Left renal cortex interstitium (tissue), 4 donors: ENCODE measurements at places on chromosomes 16 and 17.

- DNase-seq, result no peak
Observed at GRCh38 chr17:81349397-81350319, 45.6 kb upstream of the BAHCC1 start.

- DNase-seq, result no peak
Observed at GRCh38 chr16:23423496-23424049, 29.4 kb downstream of the COG7 start.

- DNase-seq, result no peak
Observed at GRCh38 chr16:67935101-67935401, 1.6 kb downstream of the PSMB10 start.

GRCh38 chr16:71893888-71894228 is 1.5 kb upstream of the IST1 start:
- DNase-seq, result no peak

DNA sequence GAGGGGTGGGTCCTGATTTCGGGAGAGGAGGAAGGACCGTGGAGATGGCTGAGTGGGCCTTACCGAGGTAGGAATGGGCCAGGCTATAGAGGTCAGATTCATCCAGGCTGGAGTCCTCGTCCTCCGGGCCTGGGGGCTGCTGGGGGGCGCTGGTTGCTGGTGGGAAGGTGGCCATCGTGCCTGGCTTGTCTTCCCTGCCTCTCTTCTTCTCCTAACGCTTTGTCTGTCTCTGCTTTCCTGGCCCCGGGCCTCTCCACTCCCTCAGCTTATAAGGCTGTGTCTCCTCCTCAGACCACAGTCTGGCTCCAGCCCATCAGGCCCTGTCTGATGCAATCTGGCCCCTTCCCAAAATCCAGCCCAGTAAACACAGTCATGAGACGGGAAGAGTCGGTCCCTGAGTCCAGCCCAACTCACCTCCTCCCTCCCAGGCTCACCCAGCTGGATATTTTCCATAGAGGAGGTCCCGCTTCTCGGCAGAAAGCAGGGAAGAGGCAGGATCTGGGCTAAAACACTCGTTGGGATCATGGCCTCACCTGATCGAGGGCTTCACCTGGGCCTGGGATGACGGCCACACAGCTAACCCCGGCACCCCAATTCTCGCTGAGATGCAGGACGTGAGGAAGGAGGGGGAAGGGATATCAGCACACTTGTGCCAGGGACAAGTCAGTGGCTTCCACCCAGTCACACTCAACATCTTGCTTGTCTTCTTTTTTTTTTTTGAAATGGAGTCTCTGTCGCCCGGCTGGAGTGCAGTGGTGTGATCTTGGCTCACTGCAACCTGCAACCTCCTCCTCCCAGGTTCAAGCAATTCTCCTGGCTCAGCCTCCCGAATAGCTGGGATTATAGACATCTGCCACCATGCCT is at the start of gene NUPR1:
TSS of gene NUPR1 (minus strand) at position 242 of the 864 bp plus-strand sequence. CDS start at position 175, 67 bp downstream.
- peak; percentile 34 for DNase-seq

- no peak for DNase-seq
Observed at GRCh38 chr16:10250137-10250828, 68.1 kb upstream of the GRIN2A start.

DNA sequence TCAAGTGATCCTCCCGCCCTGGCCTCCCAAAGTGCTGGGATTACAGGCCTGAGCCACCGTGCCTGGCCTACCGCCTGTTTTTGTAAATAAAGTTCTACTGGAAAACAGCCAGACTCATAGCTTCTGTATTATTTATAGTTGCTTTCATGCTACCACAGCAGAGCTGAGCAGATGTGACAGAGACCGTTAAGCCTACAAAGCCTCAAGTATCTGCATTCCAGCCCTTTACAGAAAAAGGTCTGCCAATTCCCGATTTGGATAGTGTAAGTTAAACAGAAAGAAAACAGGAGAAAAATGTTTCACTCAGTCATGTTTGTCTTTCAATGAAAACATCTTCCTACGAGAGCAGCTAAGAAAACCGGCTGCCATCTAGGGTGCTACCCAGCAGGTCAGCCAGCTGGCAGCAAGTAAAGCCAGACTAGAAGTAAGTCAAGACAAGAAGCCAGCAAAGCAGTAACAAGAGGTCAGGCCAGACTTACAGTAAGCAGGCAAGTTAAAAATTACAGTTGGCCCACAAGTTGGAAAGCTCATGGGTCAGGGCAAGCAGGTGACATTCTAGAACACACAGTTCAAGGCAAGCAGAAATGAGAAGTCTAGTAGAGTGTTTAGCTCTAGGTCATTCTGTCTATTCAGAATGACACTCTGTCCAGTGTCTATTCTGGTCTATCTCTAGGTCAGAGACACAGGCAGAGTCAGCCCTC is 17.7 kb downstream of the NCBP3 start:
- DNase-seq, result no peak

- no peak for DNase-seq
Observed at GRCh38 chr17:50920041-50920410, 53.9 kb upstream of the TOB1 start.

- no peak for DNase-seq
Observed at GRCh38 chr17:9780552-9780951, 10.8 kb downstream of the DHRS7C start.

GRCh38 chr17:78224231-78225087 is 7.0 kb upstream of the TMEM235 start:
- DNase-seq, result no peak

- no peak for DNase-seq
Observed at GRCh38 chr17:8803531-8804420, 4.6 kb upstream of the MFSD6L start.

- DNase-seq, result no peak
Observed at GRCh38 chr17:36094746-36095145, 4.8 kb upstream of the CCL3 start.

DNA sequence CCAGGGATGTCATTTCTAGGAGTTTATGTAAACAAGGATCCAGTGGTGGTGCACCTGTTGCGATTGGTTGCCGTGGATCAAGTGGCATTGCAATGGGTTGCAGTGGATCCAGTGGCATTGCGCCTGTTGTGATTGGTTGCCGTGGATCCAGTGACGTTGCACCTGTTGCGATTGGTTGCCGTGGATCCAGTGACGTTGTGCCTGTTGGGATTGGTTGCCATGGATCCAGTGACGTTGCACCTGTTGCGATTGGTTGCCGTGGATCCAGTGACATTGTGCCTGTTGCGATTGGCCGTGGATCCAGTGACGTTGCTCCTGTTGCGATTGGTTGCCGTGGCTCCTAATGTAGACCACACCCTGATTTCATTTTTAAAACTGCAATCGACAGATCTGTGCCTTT is 56.2 kb upstream of the CRISPLD2 start:
- no peak for DNase-seq

DNA sequence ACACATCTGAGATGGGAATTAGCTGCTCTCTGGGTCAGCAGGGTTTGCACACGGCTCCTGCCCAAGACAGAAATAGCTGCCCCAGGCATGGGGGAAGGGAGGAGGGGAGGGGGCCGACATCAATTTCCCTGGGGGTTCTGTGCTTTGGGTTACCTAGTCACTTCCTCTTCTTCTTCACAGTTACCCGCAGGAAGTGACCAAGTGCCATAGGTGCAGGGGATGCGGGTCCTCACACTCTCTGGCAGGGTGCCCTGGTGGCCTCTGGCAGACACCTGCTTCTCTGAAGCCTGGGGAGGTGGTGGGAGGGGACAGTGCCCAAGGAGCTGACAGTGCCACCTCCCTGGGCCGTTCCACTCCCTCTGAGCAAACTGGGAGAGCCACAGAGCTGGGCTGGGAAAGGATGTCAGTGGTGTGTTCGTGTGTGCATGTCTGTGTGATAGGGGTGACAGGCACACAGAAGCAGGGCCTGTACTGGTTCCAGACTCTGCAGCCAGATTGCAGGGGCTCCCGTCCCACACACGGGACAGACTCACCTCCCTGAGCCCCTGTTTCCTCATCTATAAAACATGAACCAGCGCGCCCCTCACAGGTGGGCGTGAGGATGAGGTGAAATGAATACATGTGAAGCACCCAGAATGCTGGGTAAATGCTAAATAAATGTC is 18.2 kb downstream of the SCN4A start:
- DNase-seq, result no peak

DNA sequence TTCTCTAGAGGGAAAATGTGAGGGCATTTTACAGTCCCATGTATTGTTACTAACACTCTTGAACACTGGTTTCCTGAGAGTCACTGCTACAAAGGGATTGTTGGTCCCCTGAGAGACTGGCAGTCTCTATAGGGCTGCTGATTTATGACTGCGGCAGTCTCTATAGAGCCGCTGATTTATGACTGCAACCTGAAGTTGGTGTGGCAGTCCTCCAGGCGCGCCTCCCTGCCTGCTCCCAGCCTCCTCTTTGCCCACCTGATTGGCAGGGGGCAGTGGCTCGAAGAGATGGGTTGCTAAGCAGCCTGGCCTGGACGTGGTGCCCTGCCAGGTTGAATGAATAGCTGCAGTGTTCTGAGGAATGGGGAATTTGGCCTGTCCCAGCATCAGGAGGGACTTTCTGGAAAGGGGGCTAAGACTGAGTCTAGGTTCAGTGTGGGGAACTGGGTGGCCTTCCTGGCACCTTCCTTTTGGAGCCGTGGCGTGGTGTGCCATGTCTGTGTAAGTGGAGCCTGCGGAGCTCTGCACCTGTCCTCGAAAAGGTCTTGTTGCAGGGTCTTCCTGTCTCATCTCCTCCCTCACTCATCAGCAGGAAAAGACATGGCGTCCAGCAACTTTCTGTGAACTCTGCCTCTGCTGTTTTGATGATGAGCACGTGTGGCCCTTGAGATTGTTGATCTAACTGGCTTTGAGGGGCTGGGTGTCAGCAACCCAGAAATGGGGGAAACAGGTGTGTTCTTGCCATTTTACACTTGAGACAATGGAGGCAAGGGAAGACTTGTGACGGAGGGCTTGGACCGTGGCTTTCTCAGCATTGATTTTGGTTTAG is 24.9 kb downstream of the SAP30BP start:
- no peak for DNase-seq

GRCh38 chr16:28980929-28981328 is 3.9 kb upstream of the LAT start:
- DNase-seq, result no peak

GRCh38 chr17:55175788-55176427 is 88.9 kb upstream of the HLF start:
- no peak for DNase-seq

GRCh38 chr17:17322516-17323510 is 19.6 kb downstream of the NT5M start:
- DNase-seq, result no peak

GRCh38 chr17:48541577-48542113 is 3.3 kb downstream of the HOXB2 start:
- DNase-seq, result no peak

- no peak for DNase-seq
Observed at GRCh38 chr16:10003486-10003885, 178.7 kb downstream of the GRIN2A start.

GRCh38 chr17:14308965-14309879 is 8.3 kb downstream of the HS3ST3B1 start:
- DNase-seq, result peak; percentile 88

- DNase-seq, result no peak
Observed at GRCh38 chr17:45018514-45018847, 33.0 kb downstream of the DCAKD start.

GRCh38 chr17:54900457-54901229 is at the start of gene TOM1L1:
Gene TOM1L1, plus strand, starts transcription at chr17:54900852. Its CDS starts 14 bp downstream, at chr17:54900866.
- DNase-seq, result peak; percentile 34

- DNase-seq, result no peak
Observed at GRCh38 chr16:8115814-8116213, 474.5 kb downstream of the TMEM114 start.
